ENCODE measurements at places on chromosomes 12 and 14. TPM values are rescaled to one million over a fixed set of nuclear protein-coding genes. Genes with fewer than 3 reads are reported as not detected.

GRCh38 chr12:113221997-113222729 lies 899 bp downstream of the TPCN1 start:
- no peak for DNase-seq

- no peak for DNase-seq
Observed at GRCh38 chr12:131530422-131530821, 180.5 kb upstream of the SFSWAP start.

GRCh38 chr12:7101047-7101693 lies 7.8 kb downstream of the C1RL start:
- no peak for DNase-seq

ALX1 gene
- total RNA-seq: not detected

LMNTD1 gene
- not detected for total RNA-seq

Measured in Right ventricle myocardium superior (tissue), 1 donor.